ENCODE measurements at places on chromosomes 2 and 18.

DNA sequence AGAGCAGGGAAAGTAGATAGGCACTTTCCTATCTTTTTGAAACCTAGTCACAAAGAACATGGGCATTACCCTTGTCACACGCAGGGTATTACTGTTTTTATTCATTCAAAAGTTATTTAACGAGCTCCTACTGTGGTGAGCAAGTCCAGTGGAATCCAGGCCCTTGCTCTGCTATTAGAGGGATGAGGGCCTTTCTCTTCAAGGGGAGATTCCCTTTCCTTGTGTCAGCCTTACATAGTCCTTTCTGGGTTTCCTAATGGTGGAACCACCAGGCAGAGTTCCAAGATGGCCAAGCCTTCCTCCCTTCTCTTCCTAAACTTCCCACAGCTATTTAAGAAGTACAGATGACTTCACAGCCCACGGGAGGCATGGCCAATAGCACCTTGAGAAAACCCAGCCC lies 64.6 kb downstream of the SPTBN1 start:
- no peak for DNase-seq

DNA sequence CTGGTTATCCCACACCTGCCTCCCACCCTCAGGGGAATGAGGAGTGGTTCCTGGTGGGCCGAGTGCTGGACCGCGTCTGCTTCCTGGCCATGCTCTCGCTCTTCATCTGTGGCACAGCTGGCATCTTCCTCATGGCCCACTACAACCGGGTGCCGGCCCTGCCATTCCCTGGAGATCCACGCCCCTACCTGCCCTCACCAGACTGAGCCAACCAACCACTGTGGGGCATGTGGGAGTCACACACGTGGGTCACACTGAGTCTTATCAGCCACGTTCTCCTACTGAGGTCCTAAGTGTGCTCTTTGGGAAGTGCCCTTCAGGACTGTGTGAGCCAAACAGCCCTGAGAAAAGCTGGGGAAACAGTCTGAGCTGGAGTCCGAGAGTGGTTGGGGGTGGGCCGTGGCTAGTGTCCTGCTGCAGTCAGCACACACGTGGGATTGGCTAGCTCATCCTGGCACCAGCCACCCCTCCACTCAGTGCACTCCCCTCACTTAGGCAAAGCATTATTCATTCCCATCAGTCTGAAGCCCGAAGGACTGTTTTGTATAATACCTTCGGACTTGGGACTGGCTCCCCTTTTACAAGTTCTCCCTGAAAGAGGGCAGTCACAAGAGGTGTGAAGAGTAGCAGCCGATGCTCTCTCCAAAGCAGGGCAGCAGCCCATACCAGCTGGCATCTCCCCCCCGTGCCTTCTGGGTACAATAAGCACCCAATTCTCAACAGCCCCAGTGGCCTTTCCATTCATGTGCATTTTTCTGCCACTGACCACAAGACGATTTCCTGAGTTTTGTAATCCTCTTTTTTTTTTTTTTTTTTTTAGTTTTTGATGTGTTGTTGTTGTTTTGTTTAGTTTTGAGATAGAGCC lies 4.6 kb downstream of the TIGD1 start:
- no peak for DNase-seq

DNA sequence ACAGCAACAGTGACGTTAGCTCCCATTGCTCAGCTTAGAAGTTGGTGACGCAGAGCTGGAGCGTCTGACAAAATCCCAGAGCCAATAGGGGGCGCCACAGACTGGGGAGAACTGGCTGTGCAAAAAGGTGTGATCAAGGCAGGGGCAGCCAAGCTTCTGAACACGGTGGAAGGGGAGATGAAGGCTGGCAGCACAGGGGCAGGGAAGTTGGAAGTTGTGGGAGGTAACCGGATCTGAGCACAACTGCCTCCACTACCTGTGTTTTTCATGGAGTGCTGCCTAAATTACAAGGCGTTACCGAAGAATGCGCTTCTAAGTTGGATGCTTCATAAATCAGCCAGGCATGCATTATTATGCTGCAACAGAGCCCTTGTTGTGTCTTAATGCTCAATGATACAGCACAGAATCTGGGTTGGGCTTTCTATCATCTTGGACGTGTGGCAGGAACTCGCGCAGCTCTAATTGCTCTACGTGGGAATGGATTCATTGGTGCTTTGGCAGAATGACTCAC lies 370.0 kb downstream of the SLC4A3 start:
- no peak for DNase-seq

DNA sequence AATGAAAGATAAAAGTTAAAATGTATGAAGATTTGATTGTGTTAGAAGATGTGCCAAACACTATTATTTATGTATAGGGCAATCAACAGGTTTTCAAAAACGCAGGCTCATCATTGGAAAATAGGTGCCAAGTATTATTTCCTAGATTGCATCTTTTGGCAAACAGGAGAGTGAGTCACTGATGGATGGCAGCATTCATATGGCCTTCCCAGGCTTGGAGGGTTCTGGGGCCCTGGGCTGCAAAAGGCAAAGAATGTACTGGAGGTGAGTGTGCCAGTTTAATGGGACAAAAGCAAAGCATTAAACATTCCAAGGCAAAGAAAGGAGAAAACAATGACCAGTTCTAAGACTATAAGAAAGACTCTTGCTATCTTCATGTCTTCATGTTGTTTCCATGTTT lies 379.4 kb downstream of the RIT2 start:
- no peak for DNase-seq

DNA sequence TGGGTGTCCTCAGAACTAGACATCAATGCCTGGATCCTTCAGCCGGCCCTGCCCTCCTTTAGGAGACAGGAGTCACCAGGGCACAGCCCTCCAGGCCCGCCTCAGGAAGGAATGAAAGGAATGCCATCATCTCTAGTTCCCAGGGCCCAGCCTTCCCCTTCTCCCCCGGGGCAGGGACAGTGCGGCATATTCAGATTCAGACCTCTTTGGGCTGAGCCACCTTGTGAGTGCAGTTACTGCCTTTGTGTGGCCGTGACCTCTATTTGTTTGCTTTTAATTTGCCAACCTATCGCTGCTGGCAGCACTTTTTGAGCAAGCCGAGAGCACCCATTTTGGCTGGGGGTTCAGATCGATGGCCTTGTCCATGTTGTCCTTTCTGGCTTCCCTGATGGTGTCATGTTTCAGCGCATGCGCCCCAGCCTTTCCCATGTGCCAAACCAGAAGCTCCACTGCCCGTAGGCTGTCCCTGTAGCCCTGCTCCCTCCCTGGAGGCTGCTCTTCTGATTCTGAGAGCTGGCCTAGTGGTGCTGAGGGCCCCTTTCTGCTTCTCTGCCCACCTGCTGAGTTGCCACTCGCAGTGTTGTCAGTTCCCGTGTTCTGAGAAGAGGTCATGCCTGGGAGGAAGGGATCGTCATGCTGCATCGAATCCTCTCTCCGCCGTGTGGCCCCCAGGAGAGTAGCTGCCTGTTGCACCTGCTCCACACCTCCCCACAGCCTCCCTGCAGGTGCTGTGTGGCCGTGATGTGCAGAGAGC lies 10.9 kb downstream of the ANKRD23 start:
- no peak for DNase-seq

GRCh38 chr2:238064376-238064775 lies 3.6 kb downstream of the SCLY start:
- DNase-seq: no peak

DNA sequence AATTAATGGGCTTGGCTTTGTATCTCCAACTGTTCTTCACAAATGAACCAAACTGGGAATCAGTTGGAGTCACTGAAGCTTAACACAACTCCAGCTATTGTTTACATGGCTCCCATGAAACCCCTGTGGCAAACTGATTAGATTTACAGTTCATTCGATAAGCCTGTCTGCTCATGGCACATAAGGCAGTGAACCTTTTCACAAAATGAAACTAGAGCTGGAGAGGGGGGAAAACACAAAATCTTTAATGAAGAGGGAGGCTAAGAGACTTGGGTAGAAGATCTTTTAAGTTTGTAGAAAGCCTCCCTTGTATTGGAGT lies 11.6 kb upstream of the ITGA6 start:
- DNase-seq: no peak

DNA sequence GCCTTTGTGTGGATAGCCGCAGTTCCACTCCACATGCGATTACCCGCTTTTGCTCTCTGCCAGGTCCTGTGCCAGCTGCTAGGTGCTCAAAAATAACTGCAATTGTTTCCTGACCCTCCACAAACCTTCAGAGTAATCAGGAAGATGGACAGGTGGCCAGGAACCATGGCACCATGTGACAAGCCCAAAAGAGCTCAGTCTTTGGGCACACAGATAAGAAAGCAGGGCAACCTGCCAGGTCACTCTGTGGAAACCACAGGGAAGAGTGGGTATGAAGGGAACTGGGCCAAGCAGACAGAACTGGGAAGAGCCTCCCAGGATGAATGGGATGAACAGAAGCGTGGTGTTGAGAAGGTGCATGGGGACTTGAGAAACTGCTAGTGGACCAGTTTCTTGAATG lies 79.4 kb upstream of the AGAP1 start:
- no peak for DNase-seq

- no peak for DNase-seq
Observed at GRCh38 chr2:100660851-100661584, 98.2 kb downstream of the PDCL3 start.

DNA sequence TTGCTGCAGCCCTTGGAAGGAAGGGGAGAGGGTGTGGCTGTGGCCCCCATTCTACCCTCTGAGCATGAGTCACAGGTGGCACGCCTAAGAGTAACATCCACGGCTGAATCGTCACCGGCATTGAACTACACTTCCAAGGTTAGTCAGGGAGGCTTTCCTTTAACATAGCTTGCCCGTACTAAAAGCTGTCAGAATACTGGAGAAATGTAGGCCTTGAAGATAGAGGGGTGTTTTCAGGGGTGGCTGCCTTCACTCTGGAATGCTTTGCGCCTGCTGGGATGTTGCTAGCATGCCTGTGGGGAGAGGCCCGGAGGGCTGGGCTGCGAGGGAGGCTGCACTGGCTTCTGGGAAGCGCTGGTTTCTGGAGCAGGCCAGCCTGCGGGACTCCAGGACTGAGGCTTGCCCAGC lies 333.7 kb downstream of the AGAP1 start:
- DNase-seq: no peak

DNA sequence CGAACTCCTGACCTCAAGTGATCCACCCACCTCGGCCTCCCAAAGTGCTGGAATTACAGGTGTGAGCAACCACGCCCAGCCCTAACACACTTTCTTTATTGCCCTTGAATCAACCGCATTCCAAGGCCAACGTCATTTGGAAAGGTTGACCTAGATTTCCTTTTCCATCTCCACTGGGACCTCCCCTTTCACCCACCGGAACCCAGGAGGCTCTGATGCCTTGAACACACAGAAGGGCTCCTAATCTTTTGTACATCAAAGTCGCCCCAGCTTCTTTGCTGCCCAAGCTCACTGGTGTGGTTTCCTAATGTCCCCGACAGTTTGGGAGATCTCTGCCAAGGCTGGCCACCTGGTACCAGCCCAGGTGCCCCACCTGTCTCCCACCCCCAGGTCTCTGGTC lies 46.2 kb upstream of the CAB39 start:
- DNase-seq: no peak

Measured in stimulated activated CD8-positive, alpha-beta memory T cell treated with anti-CD3 and anti-CD28 coated beads, Interleukin-7, amount 100 ng/mL, for 48 hours (primary cell).